ENCODE measurements at places on chromosomes 7 and 10.

GRCh38 chr10:121237718-121238117 is 360.5 kb downstream of the FGFR2 start:
- no peak for DNase-seq

DNA sequence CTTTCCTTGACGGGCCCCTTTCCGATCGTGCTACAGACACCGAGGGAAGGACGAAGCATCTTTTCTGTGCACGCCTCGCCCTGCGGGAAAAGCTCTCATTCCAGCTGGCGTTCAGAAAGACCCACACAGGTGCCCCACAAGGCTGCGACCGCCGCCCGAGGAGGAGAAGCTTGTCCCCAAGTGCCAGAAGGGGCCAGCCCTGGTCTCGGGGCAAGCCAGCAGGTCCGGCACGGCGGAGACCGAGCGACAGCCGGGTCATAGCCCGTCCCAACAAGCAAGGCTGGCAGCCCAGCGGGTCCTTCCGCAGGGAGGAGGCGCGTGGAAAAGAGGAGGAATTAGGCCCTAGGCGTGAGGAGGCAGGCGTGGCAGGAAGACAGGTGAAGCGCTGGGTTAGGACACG is 62.7 kb downstream of the TNRC18 start:
- DNase-seq = no peak

DNA sequence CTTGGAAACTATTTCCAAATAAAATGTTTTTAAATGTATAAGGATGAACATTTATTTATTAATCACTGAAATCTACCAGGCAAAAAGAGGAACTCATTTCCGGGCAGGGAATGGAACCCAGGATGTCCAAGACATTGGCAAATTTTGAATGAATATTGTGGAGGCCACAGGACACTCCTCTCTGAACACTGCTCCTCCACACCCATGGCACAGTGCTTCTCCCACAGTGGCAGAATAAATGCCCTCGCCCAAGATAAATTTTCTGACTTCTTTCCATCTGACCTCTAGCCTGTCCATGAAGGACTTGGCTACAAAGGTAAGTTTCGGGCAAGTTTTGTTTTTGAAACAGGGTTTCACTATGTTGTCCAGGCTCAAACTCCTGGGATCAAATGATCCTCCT is 39.0 kb downstream of the HIPK2 start:
- no peak for DNase-seq

DNA sequence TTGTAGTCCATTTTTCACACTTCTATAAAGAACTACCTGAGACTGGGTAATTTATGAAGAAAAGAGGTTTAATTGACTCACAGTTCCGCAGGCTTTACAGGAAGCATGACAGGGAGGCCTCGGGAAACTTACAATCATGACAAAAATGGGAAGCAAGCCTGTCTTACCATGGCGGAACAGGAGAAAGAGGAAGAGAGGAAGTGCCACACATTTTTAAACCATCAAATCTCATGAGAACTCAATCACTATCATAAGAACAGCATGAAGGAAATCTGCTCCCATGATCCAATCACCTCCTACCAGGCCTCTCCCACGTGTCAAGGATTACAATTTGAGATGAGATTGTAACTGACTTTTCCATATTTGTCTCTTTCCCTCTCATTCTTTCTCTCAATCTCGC is 9.3 kb upstream of the PNPLA8 start:
- DNase-seq = no peak

DNA sequence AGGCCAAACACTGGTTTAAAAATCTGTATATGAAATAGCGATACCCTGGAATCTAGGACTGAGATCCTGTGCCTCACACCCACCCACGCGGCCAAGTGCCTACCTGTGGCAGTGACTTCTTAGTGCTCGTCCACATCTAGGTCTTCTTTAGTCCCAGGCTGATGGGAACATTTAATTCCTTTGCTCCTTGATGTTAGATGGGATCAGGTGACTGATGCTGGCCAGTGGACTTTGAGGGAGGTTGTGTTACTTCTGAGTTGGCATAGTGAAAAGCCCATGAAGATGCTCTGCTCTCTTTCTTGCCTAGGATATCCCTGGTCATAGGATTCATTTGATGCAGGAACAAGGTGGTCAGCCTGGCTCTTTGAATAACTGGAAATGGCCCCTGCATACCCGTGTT is 59.2 kb downstream of the BMPR1A start:
- DNase-seq = no peak

DNA sequence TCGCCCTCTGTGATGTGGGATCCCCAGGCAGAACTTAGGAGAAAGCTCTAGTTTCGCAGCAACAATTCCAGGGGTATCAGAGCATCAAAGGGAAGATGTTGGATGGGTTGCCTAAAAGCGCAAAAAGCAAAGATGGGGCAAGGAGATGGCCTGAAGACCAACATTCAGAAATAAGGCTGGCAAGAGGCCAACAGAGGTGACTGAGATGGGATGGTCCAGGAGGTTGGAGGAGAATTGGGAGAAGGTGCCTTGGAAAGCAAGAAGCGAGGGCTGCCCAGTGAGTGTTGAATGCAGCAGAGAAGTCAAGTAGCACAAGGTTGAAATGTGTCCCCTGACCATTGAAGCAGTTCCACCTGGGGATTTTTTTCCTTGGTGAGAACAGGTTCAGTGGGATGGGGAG is 38.4 kb upstream of the TMEM273 start:
- no peak for DNase-seq

GRCh38 chr7:148699782-148700629 is 1.3 kb downstream of the CUL1 start:
- DNase-seq = no peak

GRCh38 chr10:123997486-123998196 is 95.8 kb downstream of the CHST15 start:
- DNase-seq = no peak

DNA sequence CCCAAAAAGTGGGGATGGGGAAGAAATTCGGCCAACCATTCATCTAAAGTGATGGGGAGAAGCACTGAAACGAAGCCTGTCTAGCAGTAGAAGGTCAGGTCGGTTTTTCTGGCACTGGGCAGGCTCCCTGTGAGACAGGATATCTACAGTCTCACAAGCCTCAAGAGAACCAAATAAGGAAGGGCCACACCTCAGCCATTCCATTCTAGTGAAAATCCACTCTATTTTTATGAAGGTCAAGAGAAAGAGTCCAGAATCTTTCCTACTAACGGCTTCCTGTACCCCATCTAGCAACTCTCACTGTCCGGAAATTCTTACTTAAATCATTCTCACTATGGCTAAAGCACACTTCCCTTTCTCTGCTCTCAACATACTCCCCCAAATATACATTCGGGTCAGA is 267.1 kb downstream of the PRPF18 start:
- DNase-seq = no peak

DNA sequence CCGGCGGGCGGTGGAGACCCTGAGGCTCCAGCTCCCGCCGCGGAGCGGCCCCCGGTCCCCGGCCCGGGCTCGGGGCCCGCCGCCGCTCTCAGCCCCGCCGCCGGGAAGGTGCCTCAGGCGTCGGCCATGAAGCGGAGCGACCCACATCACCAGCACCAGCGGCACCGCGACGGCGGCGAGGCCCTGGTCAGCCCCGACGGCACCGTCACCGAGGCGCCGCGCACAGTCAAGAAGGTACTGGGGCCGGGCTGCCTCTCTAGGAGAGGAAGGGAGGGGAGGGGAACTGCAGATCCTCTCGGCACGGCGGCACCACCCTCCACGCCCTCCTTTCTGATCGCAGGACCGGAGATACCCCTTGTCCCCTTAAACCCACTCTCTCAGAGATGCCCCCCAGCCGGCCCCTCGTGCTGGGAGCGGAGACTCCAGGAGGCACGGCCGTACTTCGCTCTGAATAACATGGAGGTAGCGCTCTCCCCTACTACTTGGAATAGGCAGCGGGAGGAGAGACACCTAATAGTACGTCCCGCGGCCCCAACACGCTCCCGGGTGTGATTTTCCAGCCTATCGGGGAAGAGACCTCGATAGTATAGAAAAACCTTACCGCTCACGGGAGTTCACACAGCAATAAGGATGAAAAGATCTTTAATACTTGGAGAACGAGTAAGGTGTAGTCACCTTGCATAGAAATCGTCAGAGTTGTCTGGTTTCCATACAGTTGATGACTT is 538 bp downstream of the AHCYL2 start:
- DNase-seq = peak; percentile 32

DNA sequence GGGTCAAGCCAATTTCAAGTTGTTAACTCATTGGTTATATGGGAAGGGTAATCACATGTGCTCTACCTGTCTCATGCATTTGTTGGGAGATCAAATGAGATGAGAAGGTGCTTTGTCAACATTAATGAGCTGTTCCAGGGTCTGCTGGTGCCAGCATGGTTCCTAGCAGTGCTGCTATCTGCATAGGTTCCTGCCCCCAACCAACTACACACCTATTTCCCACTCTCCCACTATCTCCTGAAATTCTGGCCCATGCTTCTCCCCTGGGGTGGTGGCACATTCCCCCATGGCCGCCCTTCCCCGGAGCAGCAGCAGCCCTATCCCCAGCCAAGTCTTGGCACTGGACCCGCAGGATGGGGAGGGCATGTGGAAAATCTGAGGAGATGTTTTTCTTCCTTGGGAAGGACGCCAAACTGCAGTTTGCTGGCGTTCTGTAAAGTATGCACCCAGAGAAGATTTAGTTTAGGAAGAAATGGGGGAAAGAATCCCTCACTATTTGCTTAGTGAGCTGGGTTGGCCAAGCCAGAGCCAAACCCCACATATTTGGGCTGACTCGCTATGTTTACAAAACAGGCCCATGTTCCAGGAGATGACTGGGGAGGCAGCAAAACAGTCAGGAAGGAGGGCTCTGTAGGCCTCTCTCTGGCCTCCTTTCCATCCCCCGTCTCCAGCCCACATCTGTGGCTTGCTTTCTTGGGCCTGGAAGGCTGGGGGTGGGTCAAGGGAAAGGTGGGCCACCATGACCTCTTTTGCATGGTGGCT is 42.5 kb downstream of the PPP1R3C start:
- DNase-seq = no peak

- DNase-seq = no peak
Measured at GRCh38 chr10:68489919-68490318, 18.1 kb upstream of the DNA2 start.

DNA sequence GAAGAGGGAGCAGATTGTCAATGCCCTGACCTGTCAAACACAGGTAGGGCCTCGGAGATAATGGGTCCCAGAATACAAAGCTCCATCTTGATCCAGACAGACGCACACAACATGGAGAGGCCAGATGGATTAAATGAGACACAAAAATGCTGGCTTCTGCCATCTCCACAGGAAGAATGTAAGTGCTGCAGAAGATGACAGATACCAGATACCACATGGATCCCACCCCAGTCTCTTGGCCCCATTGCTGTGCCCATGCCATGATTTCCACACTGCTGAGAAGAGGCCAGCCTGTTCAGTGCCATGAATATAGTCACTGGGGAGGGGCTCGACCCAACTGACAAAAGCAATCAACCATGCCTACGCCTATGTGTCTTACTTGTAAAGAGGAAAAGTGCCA is 487.9 kb downstream of the PARD3 start:
- no peak for DNase-seq

DNA sequence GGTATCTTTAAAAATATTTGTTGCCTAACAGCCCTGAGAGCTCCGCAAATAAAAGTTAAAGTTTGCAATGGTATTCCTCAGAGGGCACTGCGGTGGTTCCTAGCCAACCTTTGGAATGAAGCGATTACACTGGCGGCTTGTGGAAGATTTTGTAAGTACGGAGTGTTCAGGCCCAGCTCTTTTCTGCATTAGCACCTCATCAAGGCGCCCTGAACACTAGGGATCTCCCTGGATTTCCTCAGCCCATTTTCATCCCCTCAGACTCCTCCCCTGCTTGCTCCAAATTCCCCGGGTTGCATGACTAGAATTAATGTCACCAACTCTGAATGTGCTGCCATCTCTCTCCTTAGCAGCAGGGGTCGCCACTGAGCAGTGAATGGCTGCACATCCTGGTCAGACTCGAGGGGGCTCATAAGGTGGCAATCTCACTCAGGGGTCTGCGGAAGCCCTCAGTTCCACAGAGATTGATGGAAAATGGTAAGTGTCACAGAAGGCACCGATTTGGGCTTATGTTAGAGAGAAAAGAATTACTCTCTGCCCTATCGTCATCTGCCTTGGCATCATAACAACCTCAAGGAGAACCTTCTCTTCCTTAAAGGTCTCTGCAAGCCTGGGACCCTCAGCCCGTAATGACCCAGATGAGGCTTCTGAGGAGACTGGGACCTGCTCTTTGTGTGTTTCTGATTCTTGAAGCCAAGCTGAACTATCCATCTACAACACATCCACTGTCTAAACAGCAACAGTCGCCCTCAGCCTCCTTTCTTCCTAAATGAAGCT is 262.8 kb upstream of the AOAH start:
- DNase-seq = peak; percentile 41

- DNase-seq = peak; percentile 15
Measured at GRCh38 chr10:43395571-43396060, 13.4 kb downstream of the HNRNPF start.

DNA sequence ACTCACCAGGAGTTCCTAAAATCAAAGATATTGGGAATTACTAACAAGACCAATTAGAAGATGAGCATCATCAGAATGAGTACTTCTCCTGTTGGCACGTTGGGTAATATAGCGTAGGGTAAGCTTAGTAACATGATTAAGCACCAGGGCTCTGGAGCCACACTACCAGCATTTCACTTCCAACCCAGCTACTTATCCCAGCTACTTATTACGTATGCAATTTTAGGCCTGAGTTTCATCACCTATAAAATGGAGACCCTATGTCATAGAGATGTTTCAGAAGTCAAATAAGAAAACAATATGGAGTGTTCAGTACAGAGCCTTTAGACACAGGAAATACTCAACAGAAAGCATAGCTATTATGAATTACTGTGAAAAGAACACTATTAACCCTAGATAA is 19.0 kb downstream of the GDI2 start:
- DNase-seq = no peak

DNA sequence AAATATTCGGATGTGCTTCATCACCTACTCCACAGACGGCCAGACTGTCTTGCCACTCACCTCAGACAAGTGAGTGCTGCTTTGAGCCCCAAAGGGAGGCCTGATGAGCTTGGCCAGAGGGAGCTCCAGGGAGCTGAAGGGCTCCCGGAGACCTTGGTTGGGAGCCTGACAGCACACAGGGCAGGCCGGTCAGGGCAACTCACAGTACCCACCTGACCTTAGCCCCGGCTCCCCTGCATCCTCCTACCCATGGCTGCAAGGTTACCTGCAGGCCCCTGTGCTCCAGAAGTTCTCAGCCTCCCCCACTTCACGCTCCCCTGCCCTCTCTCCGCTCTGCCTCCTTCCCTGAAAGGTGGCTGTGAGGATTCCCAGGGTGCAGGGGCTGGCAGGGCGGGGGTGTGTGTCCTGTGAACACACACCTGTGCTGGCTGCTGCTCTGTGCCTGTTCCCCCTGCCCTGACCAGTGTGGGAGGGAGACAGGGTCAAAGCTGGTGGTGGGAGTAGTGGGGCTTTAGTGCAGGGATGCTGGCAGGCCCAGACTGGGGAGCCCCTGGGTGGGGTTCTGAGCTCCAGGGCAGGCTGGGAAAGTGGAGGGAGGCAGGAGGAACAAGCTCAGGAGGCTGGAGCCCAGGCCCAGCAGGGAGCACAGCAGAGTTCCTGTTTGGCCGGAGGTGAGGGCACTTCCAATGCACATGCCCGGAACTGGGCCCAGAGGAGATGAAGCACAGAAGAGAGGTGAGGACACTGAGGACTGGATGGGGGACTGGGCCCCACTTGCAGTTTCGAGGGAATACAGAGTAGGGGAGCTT is 7.2 kb downstream of the ANTXRL start:
- no peak for DNase-seq

GRCh38 chr10:6558272-6558671 is 21.8 kb downstream of the PRKCQ start:
- no peak for DNase-seq

Measured in anterior cingulate cortex (tissue), 58 donors.